HT-29 (cell line): ENCODE measurements at places on chromosomes 6 and 20. TPM values are rescaled to one million over a fixed set of nuclear protein-coding genes. Genes with fewer than 3 reads are reported as not detected.

HLA-DQB1 gene
- not detected in 2 replicates for total RNA-seq

SMOC2 gene
- total RNA-seq, result not detected in 2 replicates

DNA sequence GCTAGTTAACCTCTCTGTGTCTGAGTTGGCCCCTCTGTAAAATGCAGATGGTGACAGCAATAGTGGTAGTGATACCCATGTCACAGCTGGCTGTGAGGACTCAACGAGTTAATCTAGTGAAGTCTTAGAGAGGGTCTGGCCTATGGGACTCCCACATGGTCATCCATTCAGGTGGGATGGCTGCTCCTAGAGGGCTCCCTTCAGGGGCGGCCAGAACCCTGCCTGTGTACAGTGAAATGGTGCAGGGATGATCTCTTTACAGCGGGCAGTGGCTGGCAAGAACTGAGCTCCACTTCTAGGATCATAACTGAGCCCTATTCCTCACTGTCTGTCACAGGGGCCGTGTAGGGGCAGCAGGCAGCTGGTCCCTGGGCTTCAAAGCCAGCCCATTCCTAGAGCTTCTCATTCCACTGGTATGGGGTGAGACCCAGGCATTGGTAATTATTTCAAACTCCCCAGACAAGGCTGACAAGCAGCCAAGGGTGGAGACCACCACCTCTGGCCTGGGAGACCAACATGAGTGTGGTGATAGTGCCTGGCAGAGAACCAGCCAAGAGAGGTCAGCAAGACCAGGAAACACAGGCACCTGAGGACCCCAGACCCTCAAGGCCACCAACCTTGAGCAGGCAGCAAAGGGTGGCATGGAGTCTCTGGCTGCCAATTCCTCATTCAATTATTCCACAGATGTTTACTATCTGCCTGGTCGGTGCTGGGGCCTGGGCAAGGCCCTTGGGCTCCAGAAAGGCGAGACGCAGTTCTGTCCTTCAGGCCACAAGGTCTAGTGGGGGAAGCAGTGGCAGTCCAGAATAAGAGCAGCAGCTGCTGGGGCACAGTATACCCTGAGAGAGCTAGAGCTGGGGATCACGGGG, 103.4 kb downstream of the MRPL14 start:
- DNase-seq, result no peak

GRCh38 chr20:43844778-43845614, 69.7 kb upstream of the TOX2 start:
- peak; percentile 90 for DNase-seq

MBOAT1 gene
- total RNA-seq, result 1.0 and 3.7 TPM in 2 replicates

GRCh38 chr20:22686097-22686496, 101.7 kb upstream of the FOXA2 start:
- DNase-seq, result peak; percentile 66

DNA sequence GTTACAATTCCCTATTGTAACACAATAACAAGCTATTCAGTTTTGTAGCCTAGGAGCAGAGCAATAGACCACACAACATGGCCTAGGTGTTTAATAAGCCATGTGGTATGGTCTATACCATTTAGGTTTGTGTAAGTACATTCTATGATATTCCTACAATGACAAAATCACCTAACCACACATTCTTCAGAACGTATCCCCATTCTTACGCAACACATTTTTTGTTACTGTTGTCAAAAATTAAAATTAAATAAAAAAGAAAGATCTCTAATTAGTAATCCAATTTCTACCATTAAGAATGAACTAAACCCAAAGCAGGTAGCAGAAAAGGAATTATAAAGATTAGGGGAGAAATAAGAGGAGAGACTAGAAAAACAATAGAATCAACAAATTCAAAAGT, 44.0 kb downstream of the RANBP9 start:
- no peak for DNase-seq

SAMD5 gene
- 0.97 and 1.1 TPM in 2 replicates for total RNA-seq

DNA sequence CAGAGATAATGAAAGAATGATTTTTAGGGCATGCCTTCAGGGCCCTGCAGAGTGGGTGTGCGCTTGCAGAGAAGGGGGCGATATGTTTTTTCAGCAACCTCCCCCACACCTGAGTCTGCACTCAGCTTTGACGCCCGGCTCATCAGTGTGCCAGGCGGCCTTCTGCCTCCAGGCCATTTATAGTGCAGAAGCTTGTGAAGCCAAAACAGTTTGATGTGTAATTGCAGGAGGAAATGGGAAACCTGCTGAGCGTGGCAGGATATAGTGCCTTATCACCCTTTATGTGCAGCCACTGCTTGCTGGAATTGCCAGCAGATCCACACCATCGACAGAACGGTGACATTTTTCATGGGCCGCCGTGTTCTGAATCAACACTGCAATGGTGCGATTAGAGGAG, 178.2 kb downstream of the CDH4 start:
- no peak for DNase-seq

ID4 gene
- not detected in 2 replicates for total RNA-seq

DNA sequence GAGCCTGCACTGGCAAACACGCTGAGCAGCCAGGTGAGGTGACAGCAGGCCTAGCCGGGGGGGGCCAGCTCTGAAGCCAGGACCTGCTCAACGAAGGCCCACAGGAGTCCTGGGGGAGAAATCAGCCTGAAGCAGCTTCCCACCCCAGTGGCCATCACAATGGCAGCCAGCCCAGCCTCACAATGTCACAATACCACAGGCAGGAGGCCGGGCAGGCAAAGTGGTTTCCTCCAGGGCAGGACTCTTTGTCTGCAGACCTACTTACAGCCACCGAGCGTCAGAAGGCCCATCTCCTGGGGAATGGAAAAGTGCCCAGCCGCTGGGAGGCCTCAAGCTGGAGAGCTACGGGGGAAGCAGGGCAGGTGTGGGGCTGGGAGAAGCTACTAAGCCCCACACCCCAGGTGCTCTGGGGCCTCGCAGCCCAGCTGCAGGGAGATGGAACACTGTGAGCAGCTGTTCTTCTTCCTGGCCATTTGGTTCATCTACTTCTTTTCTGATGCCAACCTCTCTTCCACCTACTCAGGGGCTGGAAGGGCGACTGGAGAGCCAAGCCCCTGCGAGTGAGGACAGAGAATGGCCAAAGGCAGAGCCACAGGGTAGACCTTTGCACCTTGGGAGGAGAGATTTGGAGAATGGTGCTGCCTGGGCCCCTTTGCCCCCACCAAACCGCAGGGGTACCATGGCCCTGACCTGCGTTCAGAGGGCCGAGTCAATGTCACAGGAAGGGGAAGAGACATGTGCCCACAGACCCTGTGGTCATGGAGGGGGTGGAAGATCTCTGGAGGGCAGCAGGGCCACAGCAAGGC, 22.3 kb upstream of the AVP start:
- DNase-seq, result no peak
